ENCODE measurements at places on chromosomes 12 and 14.

DNA sequence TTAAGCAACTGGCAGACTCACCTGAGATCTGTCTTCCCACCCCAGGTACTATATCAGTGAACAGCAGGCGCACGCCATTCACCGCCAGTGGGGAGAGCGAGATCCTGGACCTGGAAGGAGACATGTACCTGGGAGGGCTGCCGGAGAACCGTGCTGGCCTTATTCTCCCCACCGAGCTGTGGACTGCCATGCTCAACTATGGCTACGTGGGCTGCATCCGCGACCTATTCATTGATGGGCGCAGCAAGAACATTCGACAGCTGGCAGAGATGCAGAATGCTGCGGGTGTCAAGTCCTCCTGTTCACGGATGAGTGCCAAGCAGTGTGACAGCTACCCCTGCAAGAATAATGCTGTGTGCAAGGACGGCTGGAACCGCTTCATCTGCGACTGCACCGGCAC lies 544.5 kb downstream of the NRXN3 start:
- DNase-seq, result no peak

DNA sequence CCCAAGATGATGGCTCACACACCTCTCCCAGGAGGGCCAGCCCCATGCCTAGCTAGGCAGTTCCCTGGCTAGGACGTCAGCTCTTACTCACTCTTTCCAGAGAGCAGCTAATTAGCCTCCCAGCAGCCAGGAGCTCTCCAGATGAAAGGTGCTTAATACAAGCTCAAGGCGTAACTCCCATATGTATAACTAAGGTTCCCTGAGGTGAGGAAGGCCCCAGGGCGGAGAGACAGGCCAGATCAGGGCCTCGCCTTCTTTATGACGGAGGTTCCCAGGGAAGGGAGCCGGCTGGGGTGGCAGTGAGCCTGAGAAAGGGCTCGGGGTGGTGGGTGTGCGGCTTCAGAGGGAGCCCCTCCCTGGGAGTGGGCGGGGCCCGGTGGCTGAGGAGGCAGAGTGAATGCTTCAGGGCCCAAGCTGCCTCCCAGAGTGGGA lies 26.4 kb upstream of the ZFP36L1 start:
- no peak for DNase-seq

GRCh38 chr14:100709289-100710284 lies 17.1 kb upstream of the DLK1 start:
- no peak for DNase-seq

- DNase-seq, result no peak
These were observed 53.0 kb downstream of the SSH1 start for GRCh38 chr12:108804271-108804953.

DNA sequence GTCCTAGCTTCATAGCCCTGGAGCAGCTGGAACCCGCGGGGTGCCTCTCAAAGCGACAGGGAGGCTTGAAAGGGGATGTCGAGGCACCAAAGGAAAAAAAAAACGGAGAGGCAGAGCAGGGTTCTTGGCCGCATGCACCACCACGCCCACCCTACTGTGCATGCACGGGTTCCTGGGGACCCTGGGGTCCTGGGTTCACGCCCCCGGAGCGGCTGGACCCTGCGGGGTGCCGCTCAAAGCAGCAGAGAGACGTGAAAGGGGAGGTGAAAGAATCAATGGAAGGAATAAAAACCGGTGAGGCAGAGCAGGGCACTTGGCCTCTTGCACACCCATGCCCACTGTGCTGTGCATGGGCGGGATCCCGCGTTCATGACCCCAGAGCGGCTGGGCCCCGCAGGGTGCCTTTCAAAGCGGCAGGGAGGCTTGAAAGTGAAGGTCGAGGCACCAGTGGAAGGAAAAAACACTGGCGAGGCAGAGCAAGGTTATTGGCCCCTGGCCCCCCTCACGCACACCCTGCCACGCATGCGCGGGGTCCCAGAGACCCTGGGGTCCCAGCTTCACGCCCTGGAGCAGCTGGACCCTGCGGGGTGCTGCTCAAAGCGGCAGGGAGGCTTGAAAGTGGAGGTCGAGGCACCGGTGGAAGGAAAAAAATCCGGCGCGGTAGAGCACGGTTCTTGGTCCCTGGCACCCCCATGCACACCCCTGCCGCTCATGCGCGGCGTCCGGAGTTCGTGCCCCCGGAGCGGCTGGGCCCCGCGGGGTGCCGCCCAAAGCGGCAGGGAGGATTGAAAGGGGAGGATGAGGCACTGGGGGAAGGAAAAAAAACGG lies 318.5 kb downstream of the ALG10 start:
- no peak for DNase-seq

DNA sequence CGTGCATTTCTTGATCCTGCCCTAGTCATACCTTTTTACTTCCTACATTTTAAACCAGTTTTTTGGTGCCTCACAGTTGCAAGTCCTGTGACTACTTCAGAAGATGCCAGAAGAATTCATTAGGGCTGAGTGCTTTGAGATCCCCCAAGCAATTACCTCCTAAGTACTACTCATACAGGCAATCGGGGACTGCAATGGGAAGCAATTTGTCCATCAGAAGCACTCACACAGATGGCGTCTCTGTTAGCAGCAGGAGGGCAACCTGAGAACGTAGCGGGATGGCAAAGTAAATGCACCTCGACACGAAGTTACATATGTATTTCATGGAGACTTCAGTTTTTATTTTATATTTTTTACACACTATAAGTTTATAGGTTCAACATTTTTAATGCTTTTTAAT lies 188.3 kb downstream of the CAPZA3 start:
- DNase-seq, result no peak

DNA sequence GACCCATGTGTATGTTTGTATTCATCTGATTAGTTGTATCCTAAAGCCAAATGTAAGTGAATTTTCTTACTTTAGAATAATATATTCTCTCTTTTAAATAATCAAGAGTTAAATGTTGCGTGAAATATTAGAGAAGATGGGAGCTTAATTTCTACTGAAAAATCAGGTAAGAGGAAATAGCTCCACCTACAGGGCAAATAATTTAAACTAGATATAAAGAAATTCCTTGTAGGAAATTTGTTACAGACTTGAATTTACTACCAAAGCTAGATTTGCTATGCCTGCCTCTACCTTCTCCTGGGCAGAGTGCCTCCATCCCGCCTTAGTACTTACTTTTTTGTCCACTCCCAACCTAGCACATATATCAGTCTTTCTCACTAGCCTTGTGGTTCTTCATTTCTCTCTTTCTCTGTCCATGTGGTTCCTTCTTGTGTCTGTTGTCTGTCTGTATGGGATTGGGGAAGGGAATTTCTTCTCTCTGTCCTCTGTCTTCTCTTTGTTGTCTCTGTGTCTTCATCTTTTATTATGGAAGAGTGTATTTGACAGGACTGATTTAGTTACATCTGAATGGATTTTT lies 44.7 kb downstream of the PALS1 start:
- no peak for DNase-seq

- DNase-seq, result no peak
These were observed 70.4 kb downstream of the SDR9C7 start for GRCh38 chr12:56863789-56864188.

DNA sequence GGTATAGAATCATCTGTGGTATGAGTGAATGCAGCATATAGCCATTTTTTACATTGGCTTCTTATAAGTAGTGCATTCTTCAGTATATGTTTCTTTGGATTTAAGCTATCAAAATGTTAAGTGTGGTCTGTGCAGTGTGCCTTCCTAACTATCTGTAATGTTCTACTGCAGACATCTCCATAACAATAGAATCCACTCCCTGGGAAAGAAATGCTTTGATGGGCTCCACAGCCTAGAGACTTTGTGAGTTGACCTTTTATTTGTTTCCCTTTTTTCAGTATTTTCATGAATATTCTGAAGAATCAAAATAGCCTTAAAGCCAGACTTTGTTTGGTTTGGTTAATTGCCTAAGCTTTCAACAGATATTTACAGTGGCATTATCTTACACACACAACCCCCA lies 107.2 kb downstream of the ZFC3H1 start:
- DNase-seq, result no peak
